ENCODE measurements at places on chromosomes 4 and X.

DNA sequence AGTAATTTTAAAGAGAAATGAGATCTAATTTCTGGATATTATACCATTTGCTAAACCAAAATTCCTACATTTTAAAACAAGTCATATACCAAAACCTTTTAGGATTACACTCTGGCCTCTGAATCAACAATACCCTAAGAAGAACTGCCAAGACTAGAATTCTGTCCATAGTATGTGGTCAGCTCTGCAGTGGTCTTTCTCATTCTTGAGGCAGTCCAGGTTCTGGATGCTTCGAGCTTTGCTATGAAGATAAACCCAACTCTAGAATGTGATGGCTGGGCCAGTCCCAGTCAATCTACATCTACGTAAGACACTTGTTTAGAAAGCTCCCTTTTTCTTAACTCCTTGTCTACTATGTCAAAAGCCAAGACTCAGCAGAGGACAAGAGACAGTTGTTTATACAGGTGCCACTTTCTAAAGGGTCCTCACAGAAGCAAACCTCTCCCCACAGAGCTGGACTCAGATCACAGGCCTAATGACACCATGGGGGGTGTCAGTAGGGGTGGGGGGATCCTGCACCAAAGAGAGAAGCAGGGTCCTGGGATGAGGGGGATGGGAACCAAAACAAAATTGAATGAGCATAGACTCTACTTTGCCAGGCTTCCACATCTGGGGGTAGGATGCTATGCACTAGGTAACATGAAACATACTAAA, 63.2 kb downstream of the SH3RF1 start:
- no peak for DNase-seq

- no peak for DNase-seq
Observed at GRCh38 chrX:13053171-13053570, 8.8 kb upstream of the FAM9C start.

DNA sequence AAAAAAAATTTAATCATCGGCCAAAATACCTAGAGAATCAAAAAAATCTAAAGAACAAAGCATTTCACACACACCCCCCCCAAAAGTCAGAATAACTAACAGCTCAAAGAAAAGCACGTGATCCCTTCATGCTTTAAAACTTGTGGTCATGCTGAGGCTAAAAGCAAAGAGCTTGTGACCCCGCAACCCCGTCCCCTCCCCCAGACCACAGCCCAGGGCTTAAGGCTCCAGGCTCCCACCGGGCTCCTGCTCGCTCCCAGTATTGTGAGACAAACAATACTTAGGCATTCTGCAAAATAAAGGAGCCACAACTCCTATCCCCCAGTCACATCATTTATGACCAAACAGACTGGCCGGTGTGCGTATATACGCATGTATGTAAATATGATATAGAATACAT, 62.1 kb upstream of the CCDC160 start:
- DNase-seq = no peak

GRCh38 chr4:182140547-182140946, 102.7 kb upstream of the TENM3 start:
- no peak for DNase-seq
